ENCODE measurements at places on chromosomes 4 and X.
A peak's percentile ranks its signal among the peaks of the same experiment; 100 is the strongest.

- no peak for DNase-seq
Measured at GRCh38 chr4:152780267-152780778, 569 bp downstream of the ARFIP1 start.

DNA sequence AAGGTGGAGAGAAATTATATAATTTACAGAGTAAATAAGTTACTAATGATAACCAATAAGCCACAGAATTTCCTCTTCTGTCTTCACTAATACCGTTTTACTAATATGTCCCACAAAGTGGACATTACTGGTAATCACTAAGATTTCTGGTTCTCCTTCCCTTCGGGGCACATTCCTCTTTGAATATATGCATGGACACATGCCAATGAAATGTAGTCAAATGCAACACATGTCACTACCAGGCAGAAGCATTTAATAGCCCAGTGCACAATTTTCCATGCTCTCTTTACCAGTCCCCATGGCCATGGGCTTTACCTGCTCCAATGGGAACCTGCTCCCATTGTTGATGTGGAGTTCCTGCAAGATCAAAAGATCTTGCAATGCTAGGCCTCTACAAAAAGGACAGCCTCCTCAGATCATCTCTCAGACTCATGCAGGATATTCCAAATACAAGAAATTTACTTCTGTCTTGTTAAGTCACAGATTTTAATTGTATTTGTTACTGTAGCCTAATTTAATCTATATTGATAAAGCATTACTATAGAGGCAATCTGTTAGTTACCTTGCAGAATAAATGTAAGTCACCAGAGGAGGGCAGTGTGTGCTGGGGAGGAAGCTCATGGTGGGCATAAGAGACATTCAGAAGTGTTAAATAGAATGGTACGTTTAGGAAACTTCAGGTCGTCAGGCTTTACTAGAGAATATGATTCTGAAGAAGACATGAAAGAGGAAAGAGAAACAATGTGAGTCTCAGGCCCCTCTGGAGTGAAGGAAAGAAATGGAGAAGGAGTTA is 37.1 kb upstream of the INPP4B start:
- no peak for DNase-seq

GRCh38 chrX:136656361-136656964 is 8.5 kb downstream of the CD40LG start:
- DNase-seq, result no peak

GRCh38 chr4:188110741-188111471 is 1.5 kb upstream of the TRIML2 start:
- DNase-seq, result no peak

GRCh38 chr4:147590249-147590920 is 26.8 kb upstream of the TMEM184C start:
- DNase-seq, result peak; percentile 24
